ENCODE measurements at places on chromosomes 4 and X. TPM values are rescaled to one million over a fixed set of nuclear protein-coding genes. Genes with fewer than 3 reads are reported as not detected.

DNA sequence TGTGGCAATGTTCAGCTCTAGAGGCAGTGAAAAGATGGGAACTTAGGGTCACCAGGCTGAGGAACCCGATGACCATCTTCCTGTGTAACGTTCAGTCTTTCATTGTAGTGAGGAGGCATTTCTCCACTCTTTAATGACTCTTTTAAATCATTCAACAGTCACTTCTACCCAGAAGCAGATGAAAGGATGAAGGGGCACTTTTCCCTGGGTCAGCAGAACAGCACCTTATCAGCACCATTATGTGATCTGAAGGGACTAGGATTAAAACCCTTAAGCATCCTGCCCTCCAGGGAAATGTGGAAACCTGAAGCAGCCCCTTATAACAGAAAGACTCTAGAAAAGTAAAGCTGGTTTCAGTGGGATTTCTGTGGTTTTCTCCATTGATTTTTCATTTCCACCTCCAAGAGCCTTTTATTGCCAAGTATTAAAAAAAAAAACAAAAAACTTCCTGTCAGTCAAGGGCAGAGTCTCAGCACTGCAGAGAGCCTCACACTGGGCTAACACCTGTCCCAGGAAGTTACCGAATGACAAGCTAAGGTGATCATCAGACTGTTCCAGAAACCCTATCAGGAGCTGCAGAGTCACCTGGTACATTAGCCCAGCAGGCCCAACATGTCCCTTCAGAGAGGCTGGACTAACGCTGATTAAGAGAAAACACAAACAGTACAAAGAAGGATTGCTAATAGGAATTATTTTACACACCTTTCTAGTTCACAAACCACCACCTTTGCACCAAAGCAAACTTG, 185.9 kb downstream of the SHROOM3 start:
- DNase-seq = no peak

DNA sequence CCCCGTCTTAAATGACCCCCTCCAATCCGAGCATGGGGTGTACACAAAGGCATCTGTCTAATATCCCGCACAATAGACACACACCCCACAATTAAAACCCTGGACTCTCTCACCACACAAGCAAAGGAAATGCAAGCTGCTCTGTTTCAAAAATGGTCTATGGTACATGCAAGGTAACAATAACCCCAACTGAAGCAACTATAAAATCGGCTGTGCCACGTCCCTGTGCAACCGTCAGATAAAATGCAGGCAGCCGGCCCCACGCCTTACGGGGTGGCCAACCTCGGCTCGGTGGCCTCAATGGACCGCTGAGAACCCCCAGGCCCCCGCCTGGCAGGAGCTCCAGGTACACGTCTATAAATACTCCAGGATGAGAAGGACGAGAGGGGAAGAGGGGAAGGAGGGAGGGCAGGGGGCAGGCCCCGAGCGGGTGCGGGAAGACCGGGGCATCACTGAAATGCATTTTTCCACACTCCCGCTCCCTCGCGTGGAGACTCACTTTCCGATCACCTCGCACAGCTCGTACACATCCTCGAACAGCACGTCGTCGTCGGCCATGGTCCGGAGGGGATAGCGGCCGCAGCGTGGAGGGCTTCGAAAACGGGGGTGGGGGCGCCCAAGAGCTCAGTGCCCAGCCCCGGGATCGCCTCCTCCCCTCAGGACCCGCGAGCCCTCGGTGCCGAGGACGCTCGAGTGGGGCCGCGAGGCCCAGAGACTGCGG, 763 bp downstream of the CASK start:
- DNase-seq = peak; percentile 26

DNA sequence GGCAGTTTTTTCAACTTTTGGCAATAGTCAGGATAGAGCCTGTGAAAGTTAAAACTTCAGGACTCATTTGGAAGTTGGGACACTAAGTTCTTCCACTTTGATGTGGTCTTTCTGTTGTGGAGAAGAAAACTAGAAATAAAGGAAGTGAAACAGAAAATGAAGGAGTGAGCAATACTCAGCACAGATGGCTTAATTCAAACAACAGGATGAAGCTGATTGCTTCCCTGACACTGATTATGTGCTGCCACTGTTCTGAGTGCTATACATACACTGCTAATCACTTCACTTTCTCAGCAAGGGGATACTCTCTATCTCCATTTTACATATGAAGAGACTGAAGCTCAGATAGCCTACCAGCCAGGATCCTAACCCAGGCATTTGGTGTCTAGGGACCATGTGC, 235.1 kb upstream of the CPEB2 start:
- no peak for DNase-seq

The HSFX2 gene
- total RNA-seq = not detected

GRCh38 chr4:6886886-6887285, 22.7 kb upstream of the TBC1D14 start:
- no peak for DNase-seq

DNA sequence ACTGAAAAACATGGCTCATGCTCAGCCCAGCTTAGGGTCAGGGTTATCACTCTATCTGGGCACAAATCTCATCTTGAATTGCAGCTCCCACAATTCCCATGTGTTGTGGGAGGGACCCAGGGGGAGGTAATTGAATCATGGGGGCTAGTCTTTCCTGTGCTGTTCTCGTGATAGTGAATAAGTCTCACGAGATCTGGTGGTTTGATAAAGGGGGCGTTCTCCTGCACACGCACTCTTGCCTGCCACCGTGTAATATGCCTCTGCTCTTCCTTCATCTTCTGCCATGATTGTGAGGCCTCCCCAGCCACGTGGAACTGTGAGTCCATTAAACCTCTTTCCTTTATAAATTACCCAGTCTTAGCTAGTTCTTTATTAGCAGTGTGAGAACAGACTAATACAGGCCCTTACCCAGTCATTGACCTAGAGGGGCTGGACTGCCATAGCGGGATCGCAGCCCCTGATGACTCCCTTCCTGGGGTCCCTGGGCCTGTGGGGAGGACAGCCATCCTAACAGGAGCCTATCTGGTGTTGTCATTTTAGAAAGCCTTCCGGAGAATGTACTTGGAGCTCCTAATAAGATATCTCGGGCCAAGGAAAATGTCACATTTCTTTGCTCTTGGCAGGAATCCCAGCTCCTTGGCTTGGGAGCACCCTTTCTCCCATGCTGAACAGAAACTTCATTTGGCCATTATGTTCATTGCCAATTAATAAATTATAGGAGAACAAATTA, 112.6 kb downstream of the PHKA2 start:
- no peak for DNase-seq

DNA sequence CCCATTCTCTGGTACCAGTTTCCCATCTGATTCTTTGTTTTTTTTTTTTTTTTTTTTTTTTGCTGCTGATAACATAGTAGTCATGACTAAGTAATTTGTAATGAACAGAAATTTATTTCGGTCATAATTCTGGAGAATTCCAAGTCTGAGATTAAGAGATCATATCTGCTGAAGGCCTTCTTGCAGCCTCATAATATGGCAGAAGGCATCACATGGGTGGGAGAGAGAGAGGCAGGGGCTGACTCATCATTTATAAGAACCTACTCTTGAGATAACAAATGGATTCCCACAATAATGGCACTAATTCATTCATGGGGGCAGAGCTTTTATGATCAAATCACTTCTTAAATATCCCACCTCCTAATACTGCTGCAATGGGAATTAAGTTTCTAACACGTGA, 1034.3 kb downstream of the STIM2 start:
- DNase-seq = no peak

GRCh38 chr4:146582864-146583263, 55.8 kb upstream of the POU4F2 start:
- DNase-seq = no peak

DNA sequence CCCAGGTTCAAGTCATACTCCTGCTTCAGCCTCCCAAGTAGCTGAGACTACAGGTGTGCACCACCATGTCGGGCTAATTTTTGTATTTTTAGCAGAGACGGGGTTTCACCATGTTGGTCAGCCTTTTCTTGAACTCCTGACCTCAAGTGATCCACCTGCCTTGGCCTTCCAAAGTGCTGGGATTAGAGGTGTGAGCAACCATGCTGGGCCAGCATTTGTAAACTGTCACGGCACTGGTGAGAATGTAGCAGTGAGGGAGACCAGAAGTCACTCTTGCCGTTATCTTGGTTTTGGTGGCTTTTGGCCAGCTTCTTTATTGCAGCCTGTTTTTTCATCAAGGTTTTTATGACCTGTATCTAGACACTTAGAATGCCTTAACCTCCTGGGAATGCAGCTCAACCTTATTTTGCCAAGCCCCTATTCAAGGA, 22.4 kb downstream of the PCDH18 start:
- DNase-seq = peak; percentile 55

DNA sequence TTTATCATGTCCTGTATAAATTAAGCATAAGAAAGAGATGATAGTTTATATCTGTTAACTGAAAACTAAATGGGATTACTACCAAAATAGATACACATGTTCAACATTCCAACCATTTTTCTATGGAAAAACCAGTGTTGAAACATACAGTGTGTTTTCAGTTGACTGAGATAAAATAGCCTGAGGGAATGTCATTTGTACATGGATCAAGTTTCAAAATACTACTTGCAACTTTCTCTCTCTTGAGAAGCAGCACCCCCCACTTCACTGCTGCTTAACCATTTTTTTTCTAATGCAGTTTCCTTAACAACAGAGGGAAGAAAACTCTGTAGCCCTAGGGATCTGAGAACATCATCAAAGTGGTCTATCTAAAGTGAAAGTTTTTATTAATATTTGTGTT, 70.8 kb downstream of the NPNT start:
- DNase-seq = peak; percentile 78

The ZRSR2 gene
- 1.9 TPM for total RNA-seq

The SPARCL1 gene
- total RNA-seq = 0.07 TPM

The TACR3 gene
- not detected for total RNA-seq

The APLN gene
- 2.1 TPM for total RNA-seq

The TEX13B gene
- not detected for total RNA-seq

The MAB21L2 gene
- total RNA-seq = 4.4 TPM

The TBX22 gene
- total RNA-seq = not detected

DNA sequence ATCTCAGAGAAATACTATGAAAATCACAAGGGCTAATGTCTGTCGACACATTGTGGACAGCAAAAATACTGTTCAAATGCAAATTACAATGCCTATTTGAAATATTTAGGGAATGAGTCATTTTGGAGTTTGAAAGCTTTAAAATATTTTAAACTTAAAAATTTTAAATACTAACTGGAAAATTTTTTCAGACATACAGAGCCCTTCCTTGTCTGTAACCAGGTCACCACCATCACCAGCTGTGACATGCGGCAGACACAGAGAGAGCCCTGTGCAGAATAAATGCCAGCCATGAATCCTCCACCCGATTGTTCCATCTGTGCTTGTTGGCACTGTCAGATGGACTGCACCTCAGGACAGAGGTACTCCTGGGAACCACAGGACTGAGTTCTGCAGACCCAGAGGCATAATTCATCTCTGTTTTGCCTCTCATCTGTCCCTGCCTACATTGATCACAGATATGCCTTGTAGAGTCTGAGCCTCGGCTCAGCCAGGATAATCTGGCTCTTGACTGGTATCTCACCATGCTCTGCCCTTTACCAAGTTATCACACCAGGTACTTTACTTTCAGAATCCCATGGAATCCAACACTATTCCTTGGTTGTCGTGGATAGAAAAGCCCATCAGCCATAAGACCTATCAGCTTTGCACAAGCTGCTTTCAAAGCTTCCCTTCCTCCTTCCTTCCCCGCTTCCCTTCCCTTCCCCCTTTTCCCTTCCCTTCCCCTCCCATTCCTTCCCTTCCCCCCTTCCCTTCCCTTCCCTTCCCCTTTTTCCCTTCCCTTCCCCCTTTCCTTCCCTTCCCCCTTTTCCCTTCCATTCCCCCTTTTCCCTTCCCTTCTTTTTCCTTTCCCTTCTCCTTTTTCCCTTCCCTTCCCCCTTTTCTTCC, 67.2 kb downstream of the TBC1D9 start:
- DNase-seq = peak; percentile 8

- no peak for DNase-seq
Observed at GRCh38 chr4:88447371-88448095, 9.4 kb upstream of the HERC5 start.

DNA sequence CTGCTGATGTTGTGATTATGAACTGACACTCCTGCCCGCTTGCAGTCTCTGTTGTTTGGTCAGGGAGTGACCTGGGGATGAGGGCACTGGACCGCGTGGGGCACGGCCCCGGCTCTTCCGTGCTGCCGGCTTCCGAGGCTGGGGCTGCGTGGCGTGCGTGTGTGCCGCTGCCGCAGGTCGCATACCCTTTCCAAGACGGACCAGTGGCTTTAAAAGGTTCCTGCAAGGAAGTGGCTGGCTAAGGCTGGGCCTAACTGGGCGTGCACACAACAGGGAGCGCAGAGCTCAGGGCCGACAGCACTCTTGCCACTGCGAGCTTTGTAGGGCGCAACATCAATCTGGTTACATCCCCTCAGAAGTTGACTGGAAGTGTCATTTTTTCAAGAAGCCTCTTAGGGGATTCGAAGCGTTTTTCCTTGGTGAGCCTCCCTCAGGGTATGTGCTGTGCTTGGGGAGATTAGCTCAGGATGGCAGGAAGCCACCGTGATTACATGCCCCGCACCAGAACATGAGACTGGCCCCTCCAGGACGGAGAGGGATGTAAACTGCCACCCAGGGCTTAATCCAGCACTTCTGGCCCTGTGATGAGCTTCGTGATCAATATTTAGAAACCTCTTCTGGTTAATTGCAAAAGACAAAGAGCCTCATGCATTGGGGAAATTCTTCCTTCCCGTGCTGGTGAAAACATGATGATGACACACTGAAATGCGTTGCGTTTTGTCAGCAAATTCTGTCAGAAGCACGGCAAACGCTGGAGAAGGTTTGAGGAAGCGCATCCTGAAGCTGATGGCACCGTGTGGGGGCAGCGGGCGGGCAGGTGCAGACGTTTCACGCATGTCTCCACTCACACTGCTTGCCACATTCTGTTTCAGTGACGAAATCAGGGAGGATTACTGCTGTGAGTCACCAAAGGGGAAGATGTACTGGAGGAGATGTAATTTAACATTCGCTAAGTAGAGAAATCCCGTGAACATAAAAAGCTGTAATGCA, 11.1 kb downstream of the MAEA start:
- peak; percentile 12 for DNase-seq

- DNase-seq = peak; percentile 11
Observed at GRCh38 chrX:45716750-45717149, 516.1 kb upstream of the DIPK2B start.

The CFAP47 gene
- total RNA-seq = 0.05 TPM

The SATL1 gene
- total RNA-seq = not detected

GRCh38 chr4:38157592-38157991, 197.4 kb downstream of the PTTG2 start:
- peak; percentile 41 for DNase-seq

GRCh38 chrX:119624417-119624816, 18.2 kb upstream of the NKRF start:
- no peak for DNase-seq

DNA sequence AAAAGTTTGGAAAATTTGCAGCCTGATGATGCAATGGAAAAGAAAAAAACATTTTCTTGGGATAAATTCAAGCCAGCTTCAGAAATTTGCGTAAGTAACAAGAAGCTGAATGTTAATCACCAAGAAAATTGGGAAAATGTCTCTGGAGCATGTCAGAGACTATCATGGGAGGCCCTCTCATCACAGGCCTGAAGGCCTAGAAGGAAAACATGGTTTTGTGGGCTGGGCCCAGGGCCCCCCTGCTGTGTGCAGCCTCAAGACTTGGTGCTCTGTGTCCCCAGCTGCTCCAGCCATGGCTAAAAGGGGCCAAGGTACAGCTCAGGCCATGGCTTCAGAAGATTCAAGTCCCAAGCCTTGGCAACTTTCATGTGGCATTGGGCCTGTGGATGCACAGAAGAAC, 1049.8 kb upstream of the GRIA3 start:
- DNase-seq = no peak

Measured in M059J (cell line).